Dermis blood vessel endothelial cell (primary cell): ENCODE measurements at places on chromosomes 5 and 9. TPM values are rescaled to one million over a fixed set of nuclear protein-coding genes. Genes with fewer than 3 reads are reported as not detected.

The SPINK4 gene
- not detected in 2 replicates for total RNA-seq

The SLC6A3 gene
- total RNA-seq: not detected in 2 replicates

The KLHL3 gene
- 21.1 and 32.6 TPM in 2 replicates for total RNA-seq

The LCN9 gene
- not detected in 2 replicates for total RNA-seq

The KCNV2 gene
- total RNA-seq: not detected in 2 replicates

The CCNJL gene
- total RNA-seq: 8.0 and 10.4 TPM in 2 replicates

The PLPPR1 gene
- total RNA-seq: not detected in 2 replicates

The ZNF367 gene
- 8.0 and 12.8 TPM in 2 replicates for total RNA-seq

The RGS3 gene
- 294 and 415 TPM in 2 replicates for total RNA-seq

The LCN12 gene
- not detected in 2 replicates for total RNA-seq
